ENCODE measurements at places on chromosomes 12 and 14.

DNA sequence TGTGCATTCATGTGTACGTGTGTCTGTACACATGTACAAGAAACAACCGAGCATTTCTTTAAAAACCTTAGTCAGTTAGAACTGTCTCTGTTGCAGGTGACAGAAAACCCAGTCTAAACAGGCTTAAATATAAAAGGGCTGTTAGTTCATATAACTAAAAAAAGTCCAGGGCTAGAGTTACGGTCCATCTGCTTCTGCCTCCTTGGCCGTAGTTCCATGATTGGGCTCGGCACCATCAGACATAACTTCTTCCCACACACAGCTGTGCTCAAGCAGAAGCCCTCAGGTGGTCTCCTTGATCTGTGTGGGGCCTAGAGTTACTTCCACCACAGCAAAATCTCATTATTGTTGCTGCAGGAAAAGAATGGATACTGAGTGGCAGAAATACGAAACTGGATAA lies 34.6 kb downstream of the CKB start:
- DNase-seq: no peak

DNA sequence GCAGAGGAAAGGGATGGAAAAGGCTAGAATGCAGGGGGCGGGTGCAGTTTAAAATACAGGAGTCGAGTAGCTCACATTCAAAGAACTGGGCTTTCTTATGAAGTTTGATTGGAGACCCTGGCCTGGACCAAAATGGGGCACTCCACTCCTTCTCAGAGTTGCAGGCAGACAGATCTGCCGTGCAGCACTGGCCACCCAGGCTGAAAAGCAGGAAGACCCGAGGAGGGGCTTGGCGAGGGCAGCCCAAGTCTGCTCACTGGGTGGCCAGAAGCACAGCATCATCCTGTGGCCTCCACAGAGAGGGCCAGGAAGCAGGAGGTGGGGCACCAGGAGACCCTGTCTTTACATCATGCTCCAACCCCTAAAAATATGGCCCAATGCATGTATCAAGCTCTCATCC lies 109.1 kb upstream of the BCL2L14 start:
- DNase-seq: no peak

DNA sequence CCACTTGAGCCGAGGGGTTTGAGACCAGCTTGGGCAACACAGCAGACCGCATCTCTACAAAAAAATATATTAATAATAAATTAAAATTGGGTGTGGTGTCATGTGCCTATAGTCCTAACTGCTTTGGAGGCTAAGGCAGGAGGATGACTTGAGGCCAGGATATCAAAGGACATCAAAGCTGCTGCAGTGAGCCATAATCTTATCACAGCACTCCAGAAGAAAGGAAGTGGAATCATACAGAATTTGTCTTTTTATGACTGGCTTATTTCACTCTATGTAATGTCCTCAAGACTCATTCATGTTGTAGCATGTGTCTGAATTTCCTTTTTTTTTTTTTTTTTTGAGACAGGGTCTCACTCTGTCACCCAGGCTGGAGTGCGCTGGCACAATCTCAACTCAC lies 43.9 kb upstream of the NUDT4 start:
- no peak for DNase-seq

DNA sequence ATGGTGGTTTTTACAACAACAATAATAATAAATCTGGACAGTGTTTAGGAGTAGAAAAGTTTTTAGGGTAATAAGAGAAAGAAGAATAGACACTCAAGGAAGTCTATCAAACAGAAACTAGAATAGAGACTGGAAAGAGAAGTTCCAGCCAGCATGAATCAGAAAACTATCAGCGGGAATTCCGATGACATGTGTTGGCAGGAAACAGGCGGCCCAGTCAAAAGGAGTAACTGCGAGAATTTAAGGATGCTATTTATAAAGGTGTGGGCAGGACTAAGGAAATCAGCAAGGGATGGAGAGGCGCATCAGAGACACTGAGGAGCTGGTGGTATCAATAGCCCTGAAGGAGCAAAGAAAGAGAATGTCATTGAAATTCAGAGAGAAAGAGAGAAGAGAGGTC lies 89.9 kb downstream of the TBX5 start:
- no peak for DNase-seq

GRCh38 chr14:52861403-52861802 lies 70.0 kb upstream of the GNPNAT1 start:
- DNase-seq: no peak

- no peak for DNase-seq
These were observed 84.8 kb upstream of the NUDT4 start for GRCh38 chr12:93292731-93293566.

DNA sequence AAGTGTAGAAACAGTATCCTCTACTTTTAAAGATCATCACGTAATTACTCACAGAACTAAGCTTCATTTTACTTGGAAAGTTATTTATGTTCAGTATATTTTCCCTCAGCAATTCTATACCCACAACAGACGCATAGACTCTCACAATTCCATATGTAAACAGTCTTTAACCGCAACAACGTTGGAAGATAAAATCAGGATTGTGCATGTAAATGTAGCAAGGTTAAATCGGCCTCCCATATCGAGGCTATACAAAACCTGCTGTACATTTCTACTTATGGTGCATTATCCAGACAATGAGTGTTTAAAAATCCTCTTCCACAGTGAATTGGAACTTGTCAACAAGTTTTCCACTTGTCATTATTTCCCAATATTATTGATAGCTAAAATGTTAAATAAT lies 581.1 kb downstream of the SLC16A7 start:
- no peak for DNase-seq

DNA sequence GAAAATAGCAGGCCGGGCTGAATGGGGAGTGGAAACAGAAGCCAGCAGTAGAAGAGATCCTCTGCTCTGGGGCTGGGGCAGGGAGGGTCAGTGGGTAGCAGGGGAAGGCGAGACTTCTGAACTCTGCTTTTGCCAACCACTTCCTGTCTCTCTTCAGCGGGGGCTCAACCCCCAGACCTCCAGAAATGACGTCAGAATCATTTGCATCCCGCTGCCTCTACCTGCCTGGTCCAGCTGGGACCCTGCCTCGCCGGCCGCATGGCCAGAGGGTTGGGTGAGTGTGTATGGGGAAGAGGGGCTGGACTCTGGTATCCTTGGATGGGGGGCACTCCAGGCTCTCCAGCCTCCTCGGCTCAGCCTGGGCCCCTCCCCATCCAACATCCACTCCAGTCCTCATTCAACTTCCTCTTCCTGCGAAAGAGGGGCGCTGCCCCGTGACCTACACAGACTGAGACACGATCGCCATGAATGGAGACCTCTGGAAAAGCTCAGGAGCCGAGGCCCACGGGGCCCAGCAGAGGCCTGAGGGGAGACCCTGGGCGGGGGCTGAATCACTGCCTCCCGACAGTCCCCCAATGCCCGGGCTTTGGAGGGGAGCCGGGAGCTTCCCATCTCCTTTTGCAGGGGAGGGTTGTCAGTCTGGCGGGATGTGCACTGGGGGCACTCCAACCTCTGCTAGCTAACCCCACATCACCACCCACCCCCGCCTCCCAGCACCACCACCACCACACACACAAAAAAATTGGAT lies 458 bp upstream of the HOXC4 start:
- no peak for DNase-seq

DNA sequence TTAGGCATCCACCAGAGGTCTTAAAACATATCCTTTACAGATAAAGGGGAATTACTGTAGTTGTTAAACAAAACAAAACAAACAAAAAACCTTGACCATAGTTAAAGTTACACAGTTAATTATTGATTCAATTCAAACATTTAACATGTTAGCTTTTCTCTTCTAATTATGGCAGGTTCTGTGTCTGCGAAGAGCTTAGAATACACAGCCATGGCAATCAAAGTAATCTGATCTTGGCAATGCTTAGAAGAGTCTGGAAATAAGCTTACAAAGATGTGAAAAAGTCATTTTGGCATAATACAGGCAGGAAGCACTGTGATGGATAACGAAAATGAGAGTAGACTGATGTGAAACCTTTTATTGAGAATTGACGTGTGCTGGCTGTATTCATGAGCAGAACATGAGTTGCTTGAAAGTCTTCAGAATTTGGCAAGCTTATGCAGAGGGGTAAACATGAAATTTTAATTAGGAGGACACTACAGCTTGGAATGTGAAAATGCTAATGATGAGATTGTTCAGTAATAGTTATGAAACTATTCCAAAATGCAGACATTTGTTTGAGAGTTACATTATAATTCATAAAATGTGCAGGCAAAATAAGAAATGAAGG lies 629.6 kb downstream of the FSCB start:
- DNase-seq: no peak

DNA sequence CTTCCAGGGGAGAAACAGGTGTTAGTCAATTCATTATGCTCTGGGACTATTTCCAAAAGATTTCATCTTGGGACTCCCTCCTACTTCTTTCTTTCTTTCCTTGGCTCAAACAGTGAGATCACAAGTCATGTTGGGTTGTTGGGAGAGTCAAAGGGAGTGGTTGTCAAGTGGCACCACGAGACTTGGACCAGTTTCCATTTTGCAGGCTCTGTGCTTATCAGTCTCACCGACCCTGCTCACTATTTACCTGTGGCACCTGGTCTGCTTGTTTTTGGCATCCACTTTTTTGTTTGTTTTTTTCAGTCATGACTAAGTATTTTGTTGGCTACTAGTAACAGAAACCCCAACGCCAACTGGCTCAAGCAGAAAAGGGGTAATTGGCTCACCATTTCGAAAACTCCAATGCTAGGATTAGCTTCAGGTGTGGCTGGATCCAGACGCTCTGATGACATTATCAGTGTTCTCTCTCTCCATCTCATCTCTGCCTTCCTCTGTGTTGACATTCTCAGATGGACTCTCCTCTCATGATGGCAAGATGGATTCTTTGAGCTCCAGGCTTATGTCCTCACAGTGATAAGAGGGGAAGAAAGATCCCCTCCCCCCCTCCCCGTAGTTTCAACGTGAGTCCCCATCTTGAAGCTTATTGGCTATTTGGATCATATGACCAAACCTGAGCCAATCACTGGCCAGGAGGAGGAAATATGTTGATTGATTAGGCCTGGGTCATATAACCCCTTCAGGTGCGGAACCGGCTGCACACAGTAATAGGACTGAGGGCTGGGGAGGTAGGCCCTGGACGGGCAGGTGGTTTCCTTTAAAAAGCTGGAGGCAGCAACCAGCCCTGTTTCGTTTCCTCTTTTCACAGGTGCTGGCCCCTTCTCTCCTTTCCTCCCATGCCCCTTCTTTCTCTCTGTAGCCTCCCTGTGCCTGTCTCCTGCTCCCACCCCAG lies 84.2 kb downstream of the AACS start:
- no peak for DNase-seq

GRCh38 chr12:65463611-65464010 lies 185.1 kb downstream of the MSRB3 start:
- no peak for DNase-seq

Measured in KG1 (cell line).